ENCODE measurements at places on chromosomes 3 and 15.

DNA sequence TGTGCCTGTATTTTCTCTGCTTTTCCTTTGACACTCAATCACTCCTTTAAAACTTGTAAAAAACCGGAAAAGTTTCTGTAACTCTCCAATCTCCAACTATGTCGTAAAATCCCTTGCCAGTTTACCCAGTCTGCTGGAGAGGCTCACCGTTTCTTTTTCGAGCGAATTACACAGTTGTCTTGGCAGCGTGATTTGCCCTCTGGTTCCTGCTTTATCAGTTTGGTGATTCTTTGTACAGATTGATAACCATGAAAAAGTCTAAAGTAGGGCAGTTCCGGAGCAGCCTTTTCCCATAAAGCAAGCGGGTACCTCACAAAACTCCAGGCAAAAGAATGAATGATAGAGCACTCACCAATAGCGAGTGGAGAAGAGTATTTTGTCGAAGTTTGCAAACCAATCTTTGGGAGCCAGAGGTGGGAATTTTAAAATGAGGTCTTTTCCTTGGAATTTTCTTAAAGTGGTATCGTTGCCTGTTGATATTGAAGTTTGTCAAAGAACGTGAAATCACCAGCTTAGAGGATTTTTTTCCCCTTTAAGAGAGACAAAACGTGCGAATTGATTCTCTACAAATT, at the start of gene TTC23:
Gene TTC23 (minus strand): TSS at position 312 of the 572 bp plus-strand sequence. CDS start 20,869 bp downstream, outside the sequence.
- no peak for DNase-seq

DNA sequence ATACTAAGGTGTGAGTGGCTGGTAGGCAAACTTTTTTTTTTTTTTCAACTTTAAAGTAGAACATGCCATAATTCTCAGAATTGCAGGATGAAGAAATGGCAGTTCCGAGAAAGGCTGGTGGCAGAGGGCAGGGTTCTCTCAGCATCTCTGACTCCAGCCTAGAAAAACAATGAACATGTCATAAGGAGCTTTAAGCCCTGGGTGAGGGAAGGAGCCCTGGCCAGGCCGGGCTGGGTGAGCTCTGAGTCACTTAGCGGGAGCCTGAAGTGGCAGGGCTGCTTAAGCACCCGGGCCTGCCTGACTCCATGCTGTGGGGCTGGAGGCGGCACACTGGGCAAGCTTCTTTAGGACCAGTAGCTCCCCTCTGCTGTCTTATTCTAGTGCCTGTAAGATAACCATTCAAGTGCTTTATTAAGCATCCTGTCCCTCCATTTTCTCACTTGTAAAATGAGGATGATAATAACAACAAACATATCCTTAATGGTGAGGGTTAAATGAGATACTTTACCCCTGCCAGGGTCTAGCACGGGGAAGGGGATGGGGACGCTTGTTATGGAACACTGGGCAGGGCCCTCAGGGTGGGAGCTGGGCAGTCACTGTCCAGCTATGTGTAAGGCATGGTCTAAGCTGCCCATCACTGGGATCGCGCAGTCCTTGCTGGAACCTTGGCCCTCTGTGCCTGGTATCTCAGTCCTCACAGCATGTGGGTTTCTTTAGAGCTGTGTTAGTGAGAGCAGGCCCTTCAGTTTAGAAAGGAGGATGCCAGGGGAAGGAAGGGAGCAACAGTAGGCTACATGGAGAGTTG, 18.4 kb downstream of the SMAD6 start:
- no peak for DNase-seq

DNA sequence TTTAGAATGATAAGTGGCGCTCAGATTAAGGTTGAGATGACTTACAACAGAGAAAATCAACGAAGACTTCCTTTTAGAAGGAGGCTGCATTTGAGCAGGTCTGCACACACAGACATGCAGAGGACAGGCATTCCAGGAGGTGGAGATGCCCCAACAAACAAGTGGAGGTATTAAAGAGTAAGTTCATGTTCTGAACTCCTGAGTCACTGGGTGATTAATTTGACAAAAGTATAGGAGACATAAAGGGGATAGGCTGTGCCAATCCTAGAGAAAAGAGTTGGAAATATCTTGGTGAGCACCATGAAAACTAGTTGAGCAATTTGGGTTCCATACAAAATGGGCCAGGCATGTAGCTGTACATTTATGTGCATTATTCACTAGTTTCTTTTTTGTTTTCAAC, 33.5 kb upstream of the BCL6 start:
- no peak for DNase-seq

- DNase-seq: no peak
Measured at GRCh38 chr3:60932643-60933042, 318.6 kb downstream of the FHIT start.

DNA sequence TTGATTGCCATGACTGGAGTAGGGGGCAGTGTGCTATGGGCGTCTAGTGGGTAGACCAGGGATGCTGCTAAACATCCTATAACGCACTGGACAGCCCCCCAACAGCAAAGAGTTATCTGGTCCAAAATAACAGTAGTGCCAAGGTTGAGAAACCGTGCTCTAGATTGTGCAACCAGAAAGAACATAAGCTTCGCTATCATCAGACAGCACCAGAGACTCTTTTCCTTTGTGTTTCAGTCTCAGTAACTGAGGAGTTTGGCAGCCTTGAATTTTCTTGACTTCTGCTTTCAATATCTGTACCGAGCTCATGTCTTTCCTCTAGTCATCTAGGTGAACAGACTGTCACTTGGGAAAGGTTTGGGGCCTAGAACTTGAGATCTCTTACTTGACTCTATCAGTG, 8.8 kb downstream of the ARID3B start:
- DNase-seq: no peak

DNA sequence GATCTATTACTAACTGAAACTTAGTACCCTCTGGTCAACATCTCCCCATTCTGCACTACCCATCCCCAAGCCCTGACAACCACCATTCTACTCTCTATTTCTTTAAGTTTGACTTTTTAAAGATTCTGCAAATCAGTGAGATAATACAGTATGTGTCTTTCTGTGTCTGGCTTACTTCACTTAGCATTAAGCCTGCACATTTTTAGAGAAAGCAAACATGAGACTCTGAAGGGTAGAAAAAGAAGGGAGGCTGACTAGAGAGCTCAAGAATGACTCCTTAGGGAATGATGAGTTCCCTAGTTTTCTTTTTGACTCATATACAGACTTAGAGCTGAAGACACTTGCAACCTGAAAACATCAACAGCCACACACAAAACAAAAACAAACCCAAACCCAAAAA, 311.3 kb downstream of the SQOR start:
- DNase-seq: no peak

DNA sequence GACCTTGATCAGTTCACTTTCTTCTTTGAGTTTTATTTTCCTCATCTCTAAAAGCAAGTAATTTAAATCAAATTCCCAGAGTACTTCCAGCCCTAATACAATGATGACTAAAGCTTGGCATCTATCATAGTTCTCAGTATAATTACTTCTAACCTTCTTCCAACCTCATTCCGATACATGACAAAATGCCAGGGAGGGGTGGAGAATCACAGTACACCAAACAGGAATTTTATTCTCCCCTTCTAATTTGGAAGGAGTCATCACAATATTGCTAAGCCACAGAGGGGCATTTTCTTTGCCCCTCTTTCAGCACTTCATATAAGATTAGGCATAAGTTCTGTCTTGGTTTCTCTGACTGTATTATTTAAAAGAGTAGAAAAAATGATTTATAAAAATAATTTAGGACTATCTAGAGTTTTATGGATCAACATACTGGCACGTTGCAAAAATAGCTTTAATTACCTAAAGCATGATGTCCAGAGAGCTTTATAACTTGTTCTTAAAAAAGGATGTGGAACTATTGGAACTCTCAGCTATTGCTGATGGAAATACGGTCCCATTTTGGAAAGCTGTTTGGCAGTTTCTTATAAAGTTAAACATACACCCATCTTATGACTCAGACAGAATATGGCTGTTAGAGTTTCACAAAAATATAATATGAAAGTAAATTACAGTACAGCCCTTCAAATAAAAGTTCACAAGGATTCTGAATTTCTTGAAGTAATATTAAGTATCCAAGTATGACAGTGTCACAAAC, 86.9 kb upstream of the UBE2E2 start:
- no peak for DNase-seq

- no peak for DNase-seq
Measured at GRCh38 chr15:58678683-58679082, 70.8 kb downstream of the ADAM10 start.

DNA sequence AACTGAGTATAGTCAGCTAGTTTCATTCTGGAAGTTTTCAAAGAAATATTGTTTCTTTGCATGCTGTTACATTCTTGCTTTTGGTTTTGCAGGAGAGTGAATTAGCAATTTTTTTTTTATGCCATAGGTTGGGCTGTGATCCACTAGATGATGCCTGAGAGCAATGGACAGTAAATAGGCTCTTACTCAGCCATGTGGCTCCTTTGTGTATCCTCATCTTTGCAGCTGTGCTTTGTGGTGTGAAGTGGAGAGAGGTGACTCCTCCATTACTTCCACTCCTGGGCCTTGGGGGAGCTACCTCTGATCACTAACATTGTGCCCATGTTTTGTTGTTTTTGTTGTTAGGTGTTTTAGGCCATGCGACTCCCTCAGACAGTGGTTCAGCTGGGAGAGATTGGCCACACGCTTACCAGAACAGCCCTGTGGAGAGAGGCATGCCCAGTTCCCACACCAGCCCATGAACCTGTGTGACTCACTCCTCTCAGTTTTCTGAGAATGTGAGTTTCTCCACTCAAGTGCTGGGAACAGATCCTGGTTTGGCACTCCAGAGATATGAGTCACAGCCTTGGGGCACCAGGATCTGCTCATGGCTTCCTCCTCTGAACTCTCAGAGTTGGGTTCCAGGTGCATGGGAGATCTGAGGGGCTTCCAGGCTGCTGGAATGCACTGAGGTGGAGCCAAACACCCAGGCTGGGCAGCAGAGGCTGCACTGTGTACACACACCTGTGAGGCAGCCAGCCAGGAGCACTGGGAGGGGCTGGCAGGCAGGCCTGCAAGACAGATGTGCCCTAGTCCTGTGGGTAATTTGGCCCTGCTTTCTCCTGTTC, 785.3 kb downstream of the ROBO2 start:
- no peak for DNase-seq

DNA sequence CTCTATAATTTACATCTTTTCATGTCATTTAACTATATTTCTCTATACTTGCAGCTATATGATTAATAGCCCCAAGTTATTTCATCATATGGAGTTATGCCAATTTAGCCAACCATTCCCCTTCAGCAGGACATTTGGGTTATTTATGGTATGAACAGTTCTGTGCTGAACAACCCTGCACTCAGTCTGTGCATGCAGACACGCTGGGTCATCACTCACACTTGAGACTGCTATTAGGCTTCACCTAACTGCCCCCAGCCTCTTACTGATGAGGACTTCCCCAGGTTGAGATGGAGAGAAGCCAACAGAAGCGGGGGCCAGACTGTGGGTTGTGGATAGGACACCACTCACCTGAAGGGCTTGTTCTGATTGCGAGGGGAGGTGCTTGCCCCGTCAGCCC, 7.3 kb downstream of the TADA3 start:
- DNase-seq: no peak

- no peak for DNase-seq
Measured at GRCh38 chr15:87707071-87707470, 549.5 kb downstream of the NTRK3 start.

DNA sequence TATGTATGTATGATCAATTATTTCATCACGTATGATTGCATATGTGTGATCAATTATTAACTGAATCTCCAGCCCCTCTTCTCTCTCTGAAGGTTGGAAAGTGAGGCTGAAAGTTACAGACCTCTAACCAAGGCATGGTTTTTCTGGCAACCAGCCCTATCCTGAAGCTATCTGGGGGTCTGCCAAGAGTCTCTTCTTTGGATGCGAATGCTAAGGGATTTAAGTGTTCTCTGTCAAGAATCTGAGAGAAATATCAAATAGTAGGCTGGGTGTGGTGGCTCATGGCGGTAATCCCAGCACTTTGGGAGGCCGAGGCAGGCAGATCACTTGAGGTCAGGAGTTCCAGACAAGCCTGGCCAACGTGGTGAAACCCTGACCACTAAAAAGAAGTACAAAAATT, 8.1 kb downstream of the NKTR start:
- no peak for DNase-seq

- DNase-seq: no peak
Measured at GRCh38 chr15:72206677-72207000, 9.1 kb upstream of the GRAMD2A start.

DNA sequence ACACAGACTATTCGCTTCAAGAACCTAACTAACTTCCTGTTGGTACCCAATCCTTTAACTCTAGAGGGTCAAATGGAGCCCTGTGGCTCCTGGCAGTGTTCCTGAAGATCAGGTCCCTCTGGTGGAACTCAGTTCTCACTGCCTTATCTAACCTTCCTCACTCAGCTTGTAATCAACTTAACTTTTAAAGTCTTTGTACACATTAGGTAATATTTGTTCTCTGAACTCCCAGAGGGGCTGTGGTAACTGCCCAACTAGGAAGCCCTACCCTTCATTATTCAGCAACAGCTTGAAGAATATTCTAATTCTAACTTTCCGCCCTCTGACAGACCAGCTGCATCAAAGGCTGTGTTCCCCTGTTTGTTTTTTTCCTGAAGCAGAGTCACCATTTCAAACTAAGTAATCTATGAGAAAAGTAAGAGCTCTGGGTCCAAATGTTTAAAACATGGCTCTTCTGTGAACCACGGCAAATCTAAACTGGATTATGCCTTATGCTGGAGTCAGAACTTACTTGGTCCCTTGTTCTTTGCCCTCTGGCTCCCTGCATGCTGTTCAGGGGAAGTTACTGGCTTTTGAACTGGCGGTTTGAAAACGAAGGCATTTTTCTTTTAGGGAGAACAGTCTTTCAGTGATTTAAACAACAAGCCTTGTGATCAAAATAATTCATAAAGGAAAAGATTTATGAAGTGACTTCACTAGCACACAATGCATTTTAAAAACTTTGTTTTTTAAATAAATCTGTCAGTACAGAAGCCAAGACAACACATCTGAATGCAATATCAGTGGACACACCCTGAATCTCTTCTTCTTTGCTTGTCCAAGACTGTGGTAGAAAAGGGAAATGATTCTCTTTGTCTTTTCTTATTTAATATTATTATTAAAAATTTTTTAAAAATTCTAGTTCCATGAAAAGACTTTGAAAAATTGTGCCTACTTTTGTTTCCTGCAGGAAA, 365.6 kb downstream of the TIGIT start:
- DNase-seq: no peak

DNA sequence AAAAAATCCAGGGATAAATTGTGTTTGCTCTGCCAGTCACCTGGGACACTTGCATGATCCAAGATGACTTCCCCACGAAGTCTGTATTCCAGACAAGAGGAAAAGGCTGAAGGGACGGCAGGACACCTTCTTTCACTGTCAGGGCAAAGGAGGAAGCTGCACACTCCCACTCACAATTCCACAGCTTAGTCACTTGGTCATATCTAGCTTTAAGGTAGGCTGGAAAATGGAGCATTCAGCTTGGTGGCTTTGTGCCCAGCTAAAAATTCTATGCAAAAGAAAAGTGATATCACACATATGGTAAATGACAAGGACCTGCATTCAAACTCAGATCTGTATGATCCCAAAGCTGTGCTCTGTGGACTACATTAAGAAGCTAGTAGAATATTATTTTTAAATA, 109.2 kb upstream of the TPM1 start:
- no peak for DNase-seq

Data from activated CD8-positive, alpha-beta memory T cell treated with anti-CD3 and anti-CD28 coated beads for 1 hour (primary cell).